ENCODE measurements at places on chromosomes 1 and 21.
A peak's percentile ranks its signal among the peaks of the same experiment; 100 is the strongest.

GRCh38 chr21:37665230-37666024 is 250.8 kb downstream of the KCNJ6 start:
- no peak for DNase-seq

DNA sequence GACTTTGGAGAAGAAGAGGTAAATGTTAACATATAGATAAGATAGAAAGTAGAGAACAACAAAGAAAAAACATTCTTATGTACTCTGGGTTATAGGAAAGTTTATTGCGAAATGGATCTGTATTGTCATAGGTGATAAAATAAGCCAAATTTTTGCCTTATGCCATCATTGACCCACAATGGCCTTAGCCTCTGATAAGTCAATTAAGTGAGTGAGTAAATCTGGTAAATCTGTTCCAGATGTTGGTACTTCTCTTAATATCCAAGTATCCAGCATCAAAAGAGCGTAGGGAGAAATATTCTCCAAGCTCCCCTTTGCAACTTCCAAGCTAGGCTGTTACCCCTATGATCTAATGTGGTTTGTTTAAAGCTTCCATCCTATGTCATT is 38.3 kb upstream of the CLCA4 start:
- no peak for DNase-seq

DNA sequence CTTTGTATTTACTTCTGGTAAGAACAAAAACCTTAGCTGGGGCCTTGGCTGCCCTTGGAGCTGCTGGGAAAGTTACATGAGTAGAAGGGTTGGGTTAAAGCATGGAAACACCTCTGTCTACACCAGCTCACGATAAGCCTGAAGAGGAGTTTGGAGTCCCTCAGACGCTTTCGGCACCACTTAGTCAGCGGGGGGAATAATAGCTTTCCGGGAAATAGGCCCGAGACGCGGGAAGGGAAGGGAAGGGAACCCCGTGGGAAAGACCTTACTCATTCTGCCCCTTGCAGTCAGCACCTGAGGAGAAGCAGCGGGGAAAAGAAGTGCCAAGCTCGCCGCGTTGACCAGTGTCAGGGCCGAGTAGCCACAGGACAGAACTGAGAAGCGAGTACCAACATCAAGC is 66.4 kb upstream of the PDE9A start:
- no peak for DNase-seq

DNA sequence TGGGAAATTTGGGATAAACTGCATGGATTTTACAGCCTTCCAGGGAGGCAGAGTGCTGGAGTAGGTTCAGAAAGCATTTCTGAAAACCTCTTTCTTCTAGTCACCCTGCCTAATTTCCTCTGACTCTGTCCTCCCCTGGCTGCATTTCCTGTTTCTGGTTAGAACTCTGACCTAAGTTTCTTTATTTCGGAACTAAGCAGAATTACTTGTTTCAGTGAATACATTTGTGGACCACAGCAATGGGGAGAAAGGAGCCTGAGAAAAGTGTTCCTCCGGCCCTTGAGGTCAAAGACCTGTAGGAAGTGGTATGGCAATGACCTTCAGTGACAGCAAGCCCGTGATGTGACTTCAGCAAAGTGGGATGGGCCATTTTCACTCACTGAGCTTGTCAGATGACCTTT is 173.4 kb upstream of the RUNX1 start:
- DNase-seq, result no peak

DNA sequence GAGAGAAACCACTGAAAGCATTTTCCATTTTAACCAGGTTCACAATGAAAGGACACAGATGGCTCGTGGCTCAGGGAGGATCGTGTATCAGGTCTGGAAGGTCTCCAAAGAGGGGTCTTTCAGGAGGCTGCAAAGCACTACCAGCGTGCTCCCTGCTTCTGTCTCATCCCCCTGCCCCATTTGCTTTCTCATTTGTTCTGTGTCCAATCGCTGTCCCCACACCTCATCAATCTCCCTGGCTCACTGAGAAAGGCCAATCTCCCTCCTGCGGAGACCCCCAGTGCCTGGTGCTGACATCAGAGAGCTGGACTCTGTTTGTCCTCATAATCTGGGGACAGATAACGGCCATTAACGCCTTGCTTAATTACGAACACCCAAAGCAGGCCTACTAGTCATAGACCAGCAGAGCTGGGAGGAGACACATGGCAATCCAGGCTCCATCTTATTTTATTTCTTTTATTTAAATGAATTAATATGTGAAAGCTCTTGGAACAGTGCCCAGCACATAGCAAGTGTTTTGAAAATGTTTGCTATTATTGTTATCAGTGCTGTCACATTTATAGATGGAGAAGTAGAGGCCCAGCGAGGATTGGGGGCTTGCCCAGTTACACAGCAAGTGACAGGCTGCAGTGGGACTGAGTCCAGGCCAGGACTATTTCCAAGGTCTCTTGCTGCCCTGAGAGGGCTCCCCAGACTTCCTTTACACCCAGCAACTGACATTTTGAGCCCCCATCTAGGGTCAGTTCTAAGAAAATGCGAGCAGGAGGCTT is 341.0 kb upstream of the USP24 start:
- no peak for DNase-seq

DNA sequence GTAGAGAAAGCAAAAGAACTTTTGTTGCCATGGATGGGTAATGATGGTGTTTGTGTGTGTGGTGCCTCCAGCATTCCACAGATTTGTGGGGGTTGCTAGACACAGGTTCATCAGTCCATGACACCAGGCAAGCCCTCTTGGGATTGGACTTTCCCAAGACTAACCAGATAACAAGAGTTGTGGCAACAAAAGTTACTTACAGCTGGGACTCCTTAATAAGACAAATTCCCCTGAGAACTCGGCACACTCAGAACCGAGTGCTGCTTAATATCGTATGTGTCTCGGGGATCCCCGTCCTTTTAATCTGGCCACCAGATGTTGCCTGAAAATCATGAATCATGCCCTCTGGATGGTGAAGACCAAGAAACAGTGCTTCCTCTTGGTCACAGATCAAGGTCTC is 193.3 kb downstream of the AJAP1 start:
- DNase-seq, result no peak

DNA sequence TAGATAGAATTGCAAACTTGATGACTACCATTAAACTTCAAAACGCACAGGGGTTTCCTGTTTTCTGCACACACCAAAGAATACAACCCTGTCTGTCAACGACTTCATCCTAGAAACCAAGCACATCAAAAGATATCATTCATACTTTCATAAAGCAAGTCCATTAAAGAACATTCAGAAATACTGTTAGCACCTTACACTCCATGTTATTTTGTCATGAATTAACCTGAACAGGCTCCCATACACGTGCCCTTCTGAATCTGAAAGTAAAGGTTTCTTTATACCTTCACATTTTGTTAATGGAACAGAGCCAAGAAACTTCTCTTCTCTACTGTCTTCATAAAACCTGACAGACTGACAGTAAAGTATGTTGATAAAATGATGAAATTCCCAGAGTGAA is 46.1 kb downstream of the PUM1 start:
- no peak for DNase-seq

DNA sequence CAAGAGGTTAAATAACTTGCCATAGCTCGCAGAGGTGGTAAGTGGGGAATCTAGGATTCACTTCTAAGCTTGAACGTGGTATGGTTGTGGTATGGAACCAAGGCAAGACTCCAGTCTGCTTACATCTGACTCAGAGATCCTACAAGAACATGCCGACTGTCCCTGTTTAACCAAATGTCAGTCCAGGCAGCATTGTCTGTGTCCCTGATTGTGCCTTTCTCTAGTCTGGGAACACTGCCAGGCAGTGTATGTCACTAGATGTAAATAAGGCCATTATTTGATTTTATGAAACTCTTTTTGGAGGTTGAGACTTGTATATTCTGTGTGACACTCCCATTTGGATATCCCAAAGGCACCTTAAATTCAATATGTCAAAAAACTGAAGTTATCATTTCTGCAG is 96.0 kb downstream of the NOS1AP start:
- no peak for DNase-seq

DNA sequence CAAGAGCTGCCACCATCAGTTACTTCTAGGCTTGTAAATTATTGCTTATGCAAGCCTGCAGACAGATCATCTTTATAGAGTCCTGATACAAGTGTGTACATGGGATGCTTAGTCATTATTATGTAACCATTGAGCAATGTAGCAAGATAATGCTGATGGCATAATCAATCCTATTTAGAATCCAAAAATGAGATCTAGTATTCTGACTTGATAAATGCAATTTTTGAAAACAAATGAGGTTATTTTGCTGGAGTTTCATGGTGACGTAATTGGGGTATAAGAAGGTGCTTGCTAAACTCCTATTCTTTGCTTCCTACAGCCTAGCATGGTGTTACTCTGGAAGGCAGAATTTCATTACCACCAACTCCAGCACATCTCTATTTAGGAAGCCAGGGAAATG is 801.7 kb upstream of the PRMT6 start:
- no peak for DNase-seq

- no peak for DNase-seq
These were observed 62.6 kb upstream of the ACOT11 start for GRCh38 chr1:54485416-54485815.

DNA sequence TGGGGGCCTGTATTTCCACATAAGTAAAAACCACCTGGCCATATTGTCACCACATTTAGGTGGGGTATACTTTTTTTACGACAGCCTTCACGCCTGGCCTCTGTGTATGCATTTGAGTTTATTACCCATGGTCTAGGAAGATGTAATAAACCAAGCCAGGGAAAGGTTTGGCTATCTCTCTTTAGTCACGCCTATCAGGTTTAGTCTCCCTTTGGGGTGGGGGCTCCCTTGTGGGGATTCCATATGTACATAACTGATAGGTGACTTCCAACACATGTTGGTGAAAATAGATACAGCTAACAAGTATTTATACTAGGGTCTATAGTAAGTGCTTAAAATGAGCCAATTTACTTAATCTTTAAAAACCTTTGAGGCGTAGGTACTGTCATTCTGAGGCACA is 4.2 kb downstream of the YBX1 start:
- DNase-seq, result no peak

GRCh38 chr1:214186103-214186824 is 94.7 kb upstream of the SMYD2 start:
- no peak for DNase-seq

DNA sequence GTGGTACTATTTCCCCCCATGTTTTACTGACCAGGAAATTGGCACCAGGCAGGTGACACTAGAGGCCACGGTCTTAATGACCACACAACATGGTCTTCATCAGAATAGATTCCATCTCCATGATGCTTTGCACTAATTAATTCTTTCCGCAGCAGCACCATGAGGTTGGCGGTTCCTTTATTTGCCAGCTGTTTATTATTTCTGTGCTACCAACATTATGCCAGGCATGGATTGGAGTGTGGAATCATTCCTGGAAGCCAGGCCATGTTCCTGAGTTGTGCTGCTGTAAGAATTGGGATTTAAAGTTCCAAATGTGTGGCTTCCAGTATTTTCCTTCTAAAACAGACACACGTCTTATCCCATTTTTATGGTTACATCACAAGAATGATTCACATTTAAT is 107.8 kb downstream of the NFIA start:
- no peak for DNase-seq

DNA sequence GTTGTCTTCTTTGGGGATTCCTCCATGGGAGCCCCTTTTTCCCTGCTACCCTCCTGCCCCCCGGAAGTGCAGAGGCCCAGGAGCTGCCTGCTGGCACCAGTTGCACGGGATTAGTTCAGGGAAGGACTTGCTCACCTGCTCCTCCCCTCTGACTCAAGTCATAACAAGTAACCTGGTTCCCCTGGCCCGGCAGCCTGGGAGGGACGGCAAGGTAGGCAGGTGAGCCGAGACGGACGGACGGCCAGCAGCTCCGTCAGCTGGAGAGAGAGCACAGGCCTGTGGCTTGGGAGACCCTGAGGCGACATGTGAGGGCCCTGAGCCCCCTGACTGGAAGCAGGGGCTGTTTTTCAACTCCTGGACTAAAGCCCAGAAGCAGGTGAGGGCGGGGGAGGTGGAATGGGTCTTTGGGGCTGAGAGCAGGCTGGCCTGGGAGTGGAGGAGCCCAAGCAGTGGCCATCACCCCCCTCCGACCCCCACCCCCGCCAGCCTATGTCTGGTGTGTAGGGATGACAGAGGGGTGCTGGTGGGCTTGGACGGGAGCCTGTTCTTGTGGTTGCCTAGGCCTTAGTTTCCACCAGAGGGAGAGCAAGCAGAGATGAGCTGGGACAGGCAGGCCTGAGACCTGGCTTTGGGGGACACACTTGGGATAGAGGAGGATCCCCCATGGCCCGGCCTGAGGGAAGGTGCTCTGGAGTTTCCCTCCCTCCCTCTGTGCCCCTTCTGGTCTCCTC is at the start of gene INAVA:
Gene INAVA, plus strand, starts transcription at position 189 of the 731 bp plus-strand sequence. CDS start 3,501 bp downstream, outside the sequence.
- DNase-seq, result no peak

DNA sequence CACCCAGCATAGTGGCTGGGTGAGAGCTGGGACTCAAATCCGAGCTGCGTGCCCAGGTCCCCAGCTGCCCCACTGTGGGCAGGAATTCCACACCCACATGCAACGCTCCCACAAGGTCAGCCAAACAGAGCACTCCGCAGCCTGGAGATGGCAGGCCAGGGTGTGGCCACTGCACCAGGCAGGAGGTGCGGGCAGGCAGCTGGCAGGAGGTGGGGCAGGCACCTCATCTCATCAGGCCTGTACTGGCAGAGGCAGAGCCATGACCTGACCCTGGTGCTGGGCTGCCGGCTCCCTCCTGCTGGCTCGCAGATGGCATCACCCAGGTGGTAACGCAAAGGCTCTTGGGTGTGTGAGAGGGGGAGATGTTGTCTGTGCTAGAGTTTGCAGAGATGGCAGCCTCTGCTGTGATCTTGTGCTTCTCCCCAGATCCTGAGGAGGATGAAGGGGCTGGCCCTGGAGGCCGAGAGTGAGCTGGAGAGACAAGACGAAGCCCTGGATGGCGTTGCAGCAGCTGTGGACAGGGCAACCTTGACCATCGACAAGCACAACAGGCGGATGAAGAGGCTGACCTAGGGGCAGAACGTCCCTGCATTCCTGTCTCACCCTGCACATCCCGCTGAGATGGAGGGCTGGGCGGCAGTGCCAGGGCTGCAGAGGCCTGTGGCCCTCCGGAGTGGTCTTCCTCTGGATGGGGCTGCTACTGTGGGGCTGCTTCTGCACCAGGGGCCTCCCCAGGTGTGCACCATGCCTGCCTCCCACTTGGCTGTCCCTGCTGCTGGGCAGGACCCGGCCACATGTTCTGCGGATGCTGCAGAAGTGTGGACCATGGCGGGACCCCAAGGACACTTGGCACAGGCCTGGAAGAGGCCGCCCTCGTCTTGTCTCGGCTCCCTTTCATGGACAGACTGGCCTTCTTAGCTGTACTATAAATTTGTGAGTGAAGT is 35.1 kb upstream of the PRSS38 start:
- DNase-seq, result peak; percentile 68

GRCh38 chr1:46690931-46691421 is 19.3 kb downstream of the TEX38 start:
- no peak for DNase-seq

- DNase-seq, result no peak
These were observed 44.0 kb upstream of the TARDBP start for GRCh38 chr1:10968411-10968826.

DNA sequence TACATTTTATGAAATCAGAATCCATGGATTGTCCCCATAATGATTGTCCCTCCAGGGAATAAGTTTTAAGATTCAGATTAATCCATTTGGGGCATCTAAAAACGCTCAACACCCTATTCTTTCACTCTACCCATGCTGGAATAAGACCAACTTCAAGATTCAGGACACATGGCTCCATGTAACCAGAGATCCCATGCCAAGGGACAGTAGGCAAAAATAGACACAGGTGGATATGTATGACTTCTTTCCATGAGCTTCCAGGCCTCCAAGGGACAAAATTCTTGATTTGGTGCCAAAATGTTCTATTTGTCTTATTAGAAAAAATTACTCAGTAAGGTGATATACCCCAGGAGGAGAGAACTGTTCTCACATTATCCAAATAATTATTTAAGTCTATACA is 178.8 kb downstream of the NRIP1 start:
- DNase-seq, result no peak
